NCI-H1436 (cell line): ENCODE measurements at places on chromosomes 1 and 21.
A peak's percentile ranks its signal among the peaks of the same experiment; 100 is the strongest.

GRCh38 chr1:96771847-96772246 lies 50.3 kb downstream of the PTBP2 start:
- no peak for DNase-seq

DNA sequence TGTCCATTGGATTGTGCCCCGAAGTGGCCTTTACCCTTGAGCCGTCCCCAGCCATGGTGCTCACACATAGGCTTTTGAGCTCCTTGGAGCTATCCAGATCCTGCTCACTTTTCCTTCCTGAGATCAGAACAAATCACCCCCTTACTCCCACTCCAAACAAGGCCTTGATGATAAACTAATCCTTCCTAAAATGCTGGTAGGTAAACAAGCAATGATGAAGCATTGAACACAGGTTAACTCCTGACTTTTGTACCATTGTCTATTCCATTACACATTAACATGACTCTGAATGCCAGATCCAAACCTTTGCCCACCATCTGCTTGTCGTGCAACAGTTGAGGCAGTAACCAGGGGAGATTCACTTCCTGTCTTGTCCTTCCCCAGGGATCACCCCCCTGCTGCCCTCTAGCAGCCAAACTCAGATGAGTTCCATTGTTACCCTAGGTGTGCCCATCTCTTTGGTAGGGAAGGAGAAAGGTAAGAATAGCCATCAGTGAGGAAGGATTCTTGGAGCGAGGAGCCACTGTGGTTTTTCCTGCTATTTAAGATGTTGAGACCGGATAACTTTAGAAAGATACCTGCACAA lies 79.5 kb upstream of the DNAJC6 start:
- DNase-seq = no peak

- peak; percentile 22 for DNase-seq
Observed at GRCh38 chr1:167454894-167455785, 63.2 kb downstream of the CD247 start.

- DNase-seq = no peak
Observed at GRCh38 chr21:33039536-33039935, 13.8 kb downstream of the OLIG2 start.
